NCI-H1105 (cell line): ENCODE measurements at places on chromosomes 6 and 20.

DNA sequence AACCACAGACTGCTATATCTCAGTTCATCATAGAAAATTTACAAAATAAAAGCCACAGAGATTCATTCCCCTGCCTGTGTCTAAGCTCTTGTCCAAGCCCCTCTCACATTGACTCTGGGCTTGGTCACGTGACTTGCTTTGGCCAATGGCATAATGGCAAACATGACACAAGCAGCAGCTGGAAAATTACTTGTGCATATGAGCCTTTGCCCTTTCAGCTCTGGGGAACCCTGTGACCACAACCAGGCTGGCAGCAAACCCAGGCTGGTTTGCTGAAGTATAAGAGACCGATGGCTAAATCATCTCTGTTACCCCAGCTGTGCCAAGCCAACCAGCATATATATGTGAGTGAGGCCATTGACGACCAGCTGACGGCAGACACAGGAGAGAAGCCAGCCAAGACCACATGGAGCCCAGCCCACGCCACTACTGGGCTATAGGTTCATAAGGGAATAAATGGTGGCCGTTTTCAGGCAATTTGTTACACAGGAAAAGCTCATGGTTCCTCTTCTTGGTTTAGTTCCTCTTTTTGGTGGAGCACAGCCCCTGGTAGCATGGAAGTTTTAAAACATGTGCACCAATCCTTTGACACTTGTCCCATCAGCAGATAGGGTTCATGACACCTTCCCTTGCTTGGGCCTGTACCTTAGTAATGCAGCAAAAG, 31.8 kb upstream of the RSPO4 start:
- DNase-seq, result no peak

GRCh38 chr20:3209257-3209945, at the start of gene ITPA:
ITPA (plus strand) TSS chr20:3209498; CDS start chr20:3209552, 54 bp downstream.
- DNase-seq, result peak; percentile 15

DNA sequence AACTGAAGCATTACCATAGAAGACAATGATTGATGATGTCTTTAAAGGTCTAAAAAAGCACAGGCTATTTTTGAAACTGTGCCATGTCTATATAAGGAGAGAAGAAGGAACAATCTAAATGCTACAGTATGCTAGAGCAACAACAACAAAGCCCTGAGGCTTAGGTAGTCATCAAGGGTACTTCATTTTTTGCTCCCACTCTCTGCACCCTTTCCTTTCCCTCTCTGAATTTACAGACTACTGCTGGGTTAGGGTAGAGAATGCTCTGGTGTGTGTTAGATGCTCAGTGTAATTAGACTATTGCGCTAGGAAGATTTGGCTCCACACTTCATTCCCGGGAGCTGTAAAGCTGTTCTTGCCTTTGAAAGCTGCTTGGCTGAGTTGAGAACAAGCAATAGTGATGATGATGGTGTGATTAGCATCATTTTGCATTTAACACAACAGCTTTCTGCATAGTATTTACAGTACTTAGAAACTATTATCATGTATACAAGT, 1262.5 kb upstream of the CITED2 start:
- no peak for DNase-seq

DNA sequence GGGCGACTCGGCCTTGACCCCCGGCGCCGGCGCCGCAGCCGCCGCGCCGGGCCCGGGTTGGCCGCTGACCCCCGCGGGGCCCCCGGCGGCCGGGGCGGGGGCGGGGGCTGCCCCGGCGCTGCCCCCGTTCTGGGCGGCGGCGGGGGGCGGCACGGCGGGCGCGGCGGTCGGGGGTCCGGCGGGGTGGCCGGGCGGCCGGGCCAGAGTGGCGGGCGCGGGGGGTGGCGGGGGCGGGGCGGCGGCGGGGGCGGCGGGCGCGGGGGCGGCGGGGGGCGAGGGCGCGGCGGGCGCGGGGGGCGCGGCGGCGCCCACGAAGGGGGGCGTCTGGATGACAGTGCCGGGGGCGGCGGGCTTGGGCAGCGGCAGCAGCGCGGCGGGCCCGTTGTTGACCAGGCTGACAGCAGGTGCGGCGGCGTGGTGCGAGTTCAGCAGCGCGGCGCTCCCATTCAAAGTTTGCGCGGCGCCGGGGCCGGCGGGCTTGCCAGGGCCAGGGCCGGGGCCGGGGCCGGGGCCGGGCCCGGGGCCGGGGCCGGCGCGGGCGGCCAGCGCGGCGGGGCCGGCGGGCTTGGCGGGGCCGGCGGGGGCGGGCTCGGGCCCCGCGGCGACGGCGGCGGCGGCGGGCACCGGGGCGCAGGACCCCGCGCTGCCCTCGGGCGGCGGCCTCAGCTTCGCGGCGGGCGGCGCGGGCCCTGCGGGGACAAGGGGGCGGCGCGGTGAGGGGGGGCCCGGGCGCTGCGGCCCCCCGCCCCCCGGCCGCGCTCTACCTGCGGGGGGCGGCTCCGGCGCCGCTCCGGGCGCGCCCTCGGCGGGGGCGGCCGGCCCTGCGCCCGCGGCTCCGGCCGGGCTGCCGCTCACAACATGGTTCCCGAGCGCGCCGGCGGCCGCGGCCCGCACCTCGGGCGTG, 659 bp downstream of the TAF4 start:
- peak; percentile 9 for DNase-seq

- no peak for DNase-seq
Observed at GRCh38 chr20:33979094-33979493, 14.6 kb upstream of the RALY start.

DNA sequence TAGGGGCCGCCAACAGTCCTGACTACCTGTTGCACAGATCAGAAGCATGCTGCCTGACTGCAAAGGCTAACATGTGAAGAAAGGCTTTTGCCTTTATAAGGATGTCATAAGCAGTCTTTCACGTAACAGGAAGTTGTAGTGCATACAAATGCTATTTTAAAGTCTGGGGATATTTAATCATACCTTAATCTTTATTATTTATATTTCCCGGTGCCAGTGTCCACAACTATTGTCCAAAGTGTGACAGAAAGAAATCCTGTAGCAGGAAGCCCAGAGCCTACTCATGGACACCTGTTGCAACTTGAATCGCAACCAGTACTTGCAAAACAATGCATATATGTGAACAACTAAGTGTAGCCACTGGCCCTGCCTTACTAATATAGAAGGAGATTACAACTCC, 235.8 kb downstream of the ALDH8A1 start:
- no peak for DNase-seq

- no peak for DNase-seq
Observed at GRCh38 chr6:12024699-12025434, 12.8 kb downstream of the HIVEP1 start.

- DNase-seq, result no peak
Observed at GRCh38 chr20:21511485-21511849, 2.4 kb downstream of the NKX2-2 start.

- no peak for DNase-seq
Observed at GRCh38 chr6:96900873-96901272, 3.2 kb upstream of the NDUFAF4 start.

DNA sequence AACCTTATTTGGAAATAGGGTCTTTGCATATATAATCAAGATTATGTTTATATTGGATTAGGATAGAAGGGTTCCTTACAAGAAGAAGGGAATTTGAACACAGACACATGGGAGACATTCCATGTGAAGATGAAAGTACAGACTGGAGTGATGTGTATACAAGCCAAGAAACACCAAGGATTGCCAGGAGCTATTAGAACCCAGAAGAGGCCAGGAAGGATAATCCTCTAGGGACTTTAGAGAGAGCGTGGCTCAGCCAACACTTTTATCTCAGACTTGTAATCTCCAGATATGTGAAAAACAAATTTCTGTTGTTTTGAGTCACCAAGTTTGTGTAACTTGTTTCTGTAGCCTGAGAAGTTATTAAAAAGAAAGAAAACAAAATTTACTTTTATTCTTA, 1173.9 kb upstream of the CITED2 start:
- no peak for DNase-seq

- DNase-seq, result no peak
Observed at GRCh38 chr20:40278673-40279072, 410.4 kb downstream of the MAFB start.

- DNase-seq, result peak; percentile 59
Observed at GRCh38 chr20:57439432-57439831, 48.2 kb downstream of the RBM38 start.

DNA sequence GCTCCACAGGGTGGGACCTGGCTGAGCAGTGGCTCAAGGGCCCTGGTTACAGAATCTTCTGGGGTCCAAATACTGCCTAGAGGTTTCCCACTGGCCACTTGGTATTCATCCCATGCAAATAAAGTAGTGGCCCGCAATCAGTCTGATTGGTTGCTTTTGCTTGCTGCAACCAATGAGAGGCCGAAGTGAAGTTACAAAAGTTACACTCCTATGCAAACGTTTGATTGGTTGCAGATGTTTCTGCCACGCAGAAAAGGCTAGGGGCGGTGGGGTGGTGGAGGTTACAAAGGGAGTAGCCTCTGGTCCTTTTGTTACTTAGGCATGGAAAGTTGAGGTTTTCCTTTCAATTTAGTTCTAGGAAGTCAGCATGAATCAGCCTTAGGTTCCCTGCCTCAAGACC, 3.6 kb upstream of the NHLRC1 start:
- no peak for DNase-seq

DNA sequence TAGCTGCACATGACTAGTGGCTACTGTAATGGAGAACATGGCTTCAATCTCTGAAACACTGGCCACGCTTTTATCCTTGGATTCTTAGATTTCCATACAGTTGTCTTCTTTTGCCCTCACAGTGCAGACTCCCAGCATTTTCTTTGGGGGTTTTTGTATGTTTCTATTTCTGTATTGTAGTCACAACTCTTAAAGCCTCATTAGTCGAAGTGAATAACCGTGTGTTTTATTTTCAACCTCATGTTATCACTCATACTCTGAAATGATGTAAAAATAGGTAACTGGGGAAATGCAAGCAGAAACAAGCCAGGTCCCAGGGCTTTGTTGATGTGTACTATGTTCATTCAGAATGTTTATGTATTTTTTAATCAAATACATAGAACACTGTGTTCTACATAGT, 162.9 kb downstream of the JARID2 start:
- no peak for DNase-seq

DNA sequence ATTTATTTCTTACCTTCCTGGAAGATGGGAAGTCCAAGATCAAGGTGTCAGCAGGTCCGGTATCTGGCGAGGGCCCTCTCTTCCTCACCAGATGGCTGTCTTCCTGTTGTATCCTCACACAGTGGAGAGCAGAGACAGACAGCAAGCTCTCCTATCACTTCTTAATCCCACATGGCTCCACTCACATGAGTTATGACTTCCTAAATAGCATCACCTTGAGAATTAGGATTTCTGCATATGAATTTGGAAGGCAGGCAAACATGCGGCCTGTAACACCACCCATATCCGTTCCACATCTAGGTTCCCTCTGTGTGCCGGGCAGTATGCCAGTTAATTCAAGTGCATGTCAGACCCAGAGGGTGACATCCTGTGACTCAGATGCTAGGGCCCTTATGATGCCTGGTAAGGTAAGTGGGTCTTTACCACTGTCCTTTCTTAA, 2.1 kb downstream of the RAET1E start:
- DNase-seq, result no peak

DNA sequence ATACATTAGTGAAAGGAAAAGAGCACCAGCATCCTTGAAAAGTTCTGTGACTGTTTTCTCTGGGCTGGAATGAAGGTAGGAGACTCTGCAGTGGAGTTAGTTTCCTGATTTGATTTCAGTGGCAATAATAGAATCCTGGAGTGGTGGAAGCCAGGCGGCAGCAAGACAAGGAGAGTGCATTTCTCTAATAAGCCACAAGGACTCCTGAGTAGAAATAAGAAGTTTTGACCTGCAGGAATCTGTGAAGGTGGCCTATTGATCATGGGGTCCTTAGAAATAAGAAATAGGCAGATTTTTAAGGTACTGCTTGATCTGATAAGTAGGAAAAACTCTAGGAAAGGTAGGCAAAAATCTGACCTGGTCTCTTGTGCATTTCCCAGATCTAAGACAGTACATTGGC, 68.4 kb upstream of the ELOVL5 start:
- DNase-seq, result no peak

GRCh38 chr20:47067776-47068175, 173.1 kb downstream of the EYA2 start:
- no peak for DNase-seq

DNA sequence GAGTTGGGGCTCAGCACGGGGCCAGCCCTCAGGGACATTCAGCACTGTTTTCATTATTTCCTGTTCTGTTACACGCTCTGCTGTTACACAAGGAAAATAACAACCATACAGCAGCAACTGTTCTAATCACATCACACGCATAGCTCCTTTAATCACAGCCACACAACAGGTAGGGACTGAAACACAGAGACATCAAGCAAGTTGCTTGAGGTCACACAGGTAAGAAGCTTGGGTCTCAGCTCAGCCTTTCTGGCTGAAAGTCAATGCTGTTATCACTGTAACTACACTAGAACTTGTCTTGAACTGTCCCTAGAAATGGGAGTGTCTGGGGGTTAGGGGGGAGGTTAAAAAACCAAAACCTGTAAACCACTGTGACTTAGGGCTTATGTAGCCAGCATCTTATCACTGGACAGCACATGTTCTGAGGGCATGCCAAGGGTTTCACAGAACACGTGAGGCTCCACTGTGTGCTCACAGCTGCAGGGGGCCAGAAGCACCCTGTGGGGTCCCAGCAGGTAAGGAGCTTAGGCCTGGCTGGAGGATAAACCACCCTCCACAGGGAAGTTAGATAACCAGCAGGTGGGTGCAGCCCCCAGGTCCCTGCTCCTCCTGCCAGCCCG, 146.0 kb downstream of the EYA2 start:
- DNase-seq, result no peak

DNA sequence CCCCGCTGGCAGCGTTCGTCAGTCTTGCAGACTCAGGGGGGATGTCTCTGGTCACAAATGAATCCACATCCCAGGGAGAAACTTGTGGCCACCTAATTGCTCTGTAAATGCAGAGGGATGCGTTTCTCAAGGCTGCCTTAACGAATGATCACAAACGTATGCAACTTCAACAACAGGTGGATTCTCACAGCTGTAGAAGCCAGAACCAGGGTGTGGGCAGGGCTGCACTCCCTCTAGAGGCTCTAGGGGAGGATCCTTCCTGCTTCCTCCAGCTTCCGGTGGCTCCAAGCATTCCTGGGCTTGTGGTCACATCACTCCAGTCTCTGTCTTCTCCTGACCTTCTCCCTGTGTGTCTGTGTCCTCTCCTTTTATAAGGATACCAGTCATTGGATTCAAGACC, 3.3 kb upstream of the TAF4 start:
- DNase-seq, result no peak

DNA sequence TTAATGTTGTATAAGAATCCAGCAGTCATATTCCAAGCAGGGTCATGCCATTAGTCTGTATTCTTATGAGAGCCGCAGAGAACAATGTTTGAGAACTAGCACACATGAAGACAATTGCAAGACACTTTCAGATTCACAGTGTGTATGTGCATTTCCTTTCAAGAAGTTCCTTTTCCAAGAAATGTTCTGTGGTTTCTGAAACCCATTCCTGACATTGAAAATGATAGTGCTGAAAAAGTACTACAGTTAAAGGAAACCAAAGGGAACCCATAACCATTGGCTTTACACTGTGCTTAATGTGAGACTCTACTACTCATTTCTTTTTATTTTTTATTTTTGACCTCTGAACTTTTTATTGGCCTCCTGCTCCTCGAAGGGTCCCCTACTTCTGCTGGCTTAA, 4.2 kb upstream of the CALHM6 start:
- no peak for DNase-seq

- peak; percentile 79 for DNase-seq
Observed at GRCh38 chr20:41137614-41138474, 501 bp downstream of the PLCG1 start.

- no peak for DNase-seq
Observed at GRCh38 chr6:12622566-12622965, 94.0 kb upstream of the PHACTR1 start.

GRCh38 chr6:43873806-43874714, 104.0 kb downstream of the VEGFA start:
- peak; percentile 12 for DNase-seq

GRCh38 chr20:6410721-6411120, 287.9 kb upstream of the FERMT1 start:
- DNase-seq, result no peak
